ENCODE measurements at places on chromosomes 2 and 18.

- DNase-seq = no peak
These were observed 47.4 kb upstream of the CAB39 start for GRCh38 chr2:230665263-230665691.

GRCh38 chr2:236576087-236576486 is 6.5 kb downstream of the ACKR3 start:
- DNase-seq = no peak

DNA sequence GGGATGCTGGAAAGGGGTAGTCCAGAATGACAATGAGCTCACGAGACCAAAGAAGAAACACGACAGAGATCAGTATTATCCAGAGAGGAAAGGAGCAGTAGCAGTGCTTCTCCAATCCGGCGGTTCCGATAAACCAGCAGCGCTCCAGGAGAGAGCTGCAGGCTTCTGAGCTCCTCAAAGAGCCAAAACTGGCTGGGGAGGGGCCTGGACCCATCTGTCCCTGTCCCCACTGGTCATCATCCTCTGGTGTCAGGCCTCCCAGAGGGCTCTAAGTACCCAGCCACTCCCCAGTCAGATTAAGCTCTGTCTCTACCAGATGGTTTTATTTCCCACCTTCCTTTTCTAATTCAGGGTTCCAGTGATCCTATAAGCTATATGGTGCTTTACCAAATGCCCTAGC is 23.2 kb downstream of the DNAJC27 start:
- no peak for DNase-seq

DNA sequence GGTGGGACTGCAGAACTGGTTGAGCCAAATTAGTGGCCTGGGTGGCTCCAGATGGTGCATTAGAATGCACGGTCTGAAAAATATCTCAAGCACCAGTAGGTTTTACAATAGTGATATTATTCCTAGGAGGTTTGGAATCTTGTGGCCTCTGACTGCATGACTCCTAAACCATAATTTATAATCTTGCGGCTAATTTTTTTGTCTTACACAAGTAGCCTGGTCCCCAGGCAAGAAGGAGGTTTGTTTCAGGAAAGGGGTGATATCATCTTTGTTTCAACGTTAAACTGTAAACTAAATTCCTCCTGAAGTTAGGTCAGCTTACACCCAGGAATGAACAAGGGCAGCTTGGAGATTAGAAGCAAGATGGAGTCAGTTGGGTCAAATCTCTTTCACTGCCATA is 98.9 kb upstream of the ARL4C start:
- DNase-seq = peak; percentile 12

GRCh38 chr2:189517847-189518535 is 62.6 kb downstream of the SLC40A1 start:
- peak; percentile 53 for DNase-seq

- DNase-seq = no peak
These were observed 62.9 kb downstream of the COX7A2L start for GRCh38 chr2:42298132-42298531.

GRCh38 chr2:181275643-181276070 is 181.5 kb upstream of the ITGA4 start:
- DNase-seq = no peak
